WTC11 (cell line): ENCODE measurements at places on chromosomes 4 and X.

DNA sequence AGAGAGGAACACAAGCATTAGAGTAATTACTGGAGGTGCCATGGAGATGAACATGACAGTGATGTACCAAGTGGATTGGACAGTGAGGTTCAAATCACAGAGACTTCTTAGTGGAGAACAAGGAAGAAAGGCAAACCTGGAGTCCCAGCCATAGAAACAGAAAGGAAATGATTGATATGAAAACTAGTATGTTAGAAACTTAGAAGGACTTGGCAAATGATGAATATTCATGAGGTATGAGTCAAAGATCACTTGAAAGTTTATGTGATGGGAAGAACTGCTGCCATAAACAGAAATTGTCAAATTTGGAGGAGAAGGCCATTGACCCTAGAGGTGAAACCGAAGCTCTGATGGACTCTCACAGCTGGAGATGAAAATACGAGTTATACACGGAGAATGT lies 88.2 kb downstream of the PHOX2B start:
- H3K27me3 ChIP-seq, result no peaks in the 10 kb centered on the region
- no peak overlapping the region for H3K27ac ChIP-seq
- no peak for DNase-seq
- H3K36me3 ChIP-seq, result no peaks in the 10 kb centered on the region
- H3K4me1 ChIP-seq, result peaks cover 9% of the 10 kb centered on the region

GRCh38 chr4:150116506-150116905 lies 38.3 kb downstream of the DCLK2 start:
- H3K4me1 ChIP-seq, result peaks cover 10% of the 10 kb centered on the region
- no peak overlapping the region for H3K4me3 ChIP-seq
- peaks cover 2% of the 10 kb centered on the region; the same call in 1 of the 2 replicates for H3K36me3 ChIP-seq

DNA sequence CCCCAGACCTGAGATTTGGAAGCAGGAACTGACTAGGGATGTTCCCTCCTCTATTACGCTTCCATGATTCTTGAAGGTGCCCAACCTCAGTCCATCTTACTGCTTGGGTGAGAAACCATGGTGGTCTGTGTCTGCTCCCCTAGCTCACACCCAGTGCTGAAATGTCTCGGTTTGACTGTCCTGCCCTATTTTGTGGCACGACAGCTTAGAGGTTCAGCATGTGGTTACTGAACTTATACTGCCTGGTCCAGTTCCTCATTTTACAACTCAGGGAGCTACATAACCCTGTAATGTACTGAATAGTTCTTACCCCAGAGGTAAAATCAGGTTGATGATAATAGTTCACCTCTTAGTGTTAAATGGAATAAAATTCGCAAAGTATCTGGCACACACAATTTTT lies 203.1 kb downstream of the RBM46 start:
- H3K4me1 ChIP-seq, result peaks cover 4% of the 10 kb centered on the region; the same call in 1 of the 2 replicates
- H3K36me3 ChIP-seq, result no peaks in the 10 kb centered on the region
- no peak for DNase-seq

DNA sequence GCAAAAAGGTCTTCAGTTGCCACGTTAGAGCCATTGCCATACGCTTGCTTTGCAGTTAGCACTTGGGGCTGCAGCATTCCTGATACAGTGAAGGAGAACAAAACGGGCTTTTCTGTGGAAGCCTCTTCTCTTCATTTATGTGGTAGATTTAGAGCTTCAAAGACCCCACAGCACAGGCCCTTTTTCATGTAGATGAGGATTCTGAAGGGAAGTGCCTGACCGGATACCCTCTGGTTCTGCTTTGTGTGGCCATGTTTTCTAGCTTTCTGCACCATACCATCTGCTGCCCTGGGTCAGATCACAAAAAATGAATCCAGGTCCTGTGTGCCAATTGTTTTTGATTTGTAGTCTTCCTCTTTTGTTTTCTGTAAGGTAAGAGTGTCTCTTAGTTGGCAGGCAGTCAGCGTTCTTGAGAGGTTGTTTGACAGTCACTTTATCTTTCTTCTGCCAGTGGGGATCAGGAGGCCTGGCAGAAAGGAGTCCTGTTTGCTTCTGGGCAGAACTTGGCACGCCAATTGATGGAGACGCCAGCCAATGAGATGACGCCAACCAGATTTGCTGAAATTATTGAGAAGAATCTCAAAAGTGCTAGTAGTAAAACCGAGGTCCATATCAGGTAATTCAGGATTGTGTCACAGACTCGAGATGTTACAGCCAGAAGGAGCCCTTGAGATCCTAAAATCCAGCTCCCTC lies 7.7 kb downstream of the LAP3 start:
- H3K27ac ChIP-seq, result peak overlapping the region; percentile 89
- no peaks in the 10 kb centered on the region for H3K27me3 ChIP-seq
- no peak overlapping the region for H3K4me3 ChIP-seq
- DNase-seq, result no peak
- H3K36me3 ChIP-seq, result peaks cover 55% of the 10 kb centered on the region

- peaks cover 74% of the 10 kb centered on the region for H3K4me1 ChIP-seq
- peaks cover 14% of the 10 kb centered on the region for H3K36me3 ChIP-seq
- H3K27me3 ChIP-seq, result no peaks in the 10 kb centered on the region
- no peak overlapping the region for H3K4me3 ChIP-seq
- H3K27ac ChIP-seq, result peak overlapping the region; percentile 67; the same call in 1 of the 2 replicates
- DNase-seq, result no peak
Measured at GRCh38 chr4:76726176-76726575, 171.8 kb downstream of the SOWAHB start.

DNA sequence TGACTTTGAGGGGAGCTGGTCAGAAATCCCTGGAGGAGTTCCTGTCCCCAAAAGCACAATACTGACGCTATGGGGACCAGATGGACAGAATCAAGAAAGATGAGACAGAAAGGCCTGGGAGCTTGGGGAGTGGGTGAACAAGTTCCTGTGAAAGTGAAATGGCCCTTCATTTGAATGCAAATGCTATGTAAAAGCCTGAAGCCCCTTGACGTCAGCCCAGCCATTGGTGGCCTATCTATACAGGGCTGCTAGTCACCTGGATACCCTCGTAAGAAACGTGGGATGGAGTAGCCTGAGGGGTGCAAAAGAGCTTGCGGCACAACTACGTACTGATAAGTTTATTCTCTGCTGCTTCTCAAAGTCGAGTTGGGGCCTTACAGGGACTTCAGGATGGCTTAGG lies at the start of gene CDX4:
Gene CDX4 (plus strand): TSS at position 223 of the 400 bp plus-strand sequence. CDS start 201 bp downstream, outside the sequence.
- peaks cover 80% of the 10 kb centered on the region for H3K27me3 ChIP-seq
- peak within 1 kb of the TSS; percentile 70 for H3K4me3 ChIP-seq
- no peak within 1 kb of the TSS for H3K27ac ChIP-seq
- DNase-seq, result peak; percentile 25
- no peaks in the 10 kb centered on the region for H3K36me3 ChIP-seq

- peaks cover 12% of the 10 kb centered on the region for H3K4me1 ChIP-seq
- no peak overlapping the region for H3K4me3 ChIP-seq
- no peak for DNase-seq
- no peaks in the 10 kb centered on the region for H3K27me3 ChIP-seq
Measured at GRCh38 chr4:46837639-46838038, 71.4 kb downstream of the COX7B2 start.

DNA sequence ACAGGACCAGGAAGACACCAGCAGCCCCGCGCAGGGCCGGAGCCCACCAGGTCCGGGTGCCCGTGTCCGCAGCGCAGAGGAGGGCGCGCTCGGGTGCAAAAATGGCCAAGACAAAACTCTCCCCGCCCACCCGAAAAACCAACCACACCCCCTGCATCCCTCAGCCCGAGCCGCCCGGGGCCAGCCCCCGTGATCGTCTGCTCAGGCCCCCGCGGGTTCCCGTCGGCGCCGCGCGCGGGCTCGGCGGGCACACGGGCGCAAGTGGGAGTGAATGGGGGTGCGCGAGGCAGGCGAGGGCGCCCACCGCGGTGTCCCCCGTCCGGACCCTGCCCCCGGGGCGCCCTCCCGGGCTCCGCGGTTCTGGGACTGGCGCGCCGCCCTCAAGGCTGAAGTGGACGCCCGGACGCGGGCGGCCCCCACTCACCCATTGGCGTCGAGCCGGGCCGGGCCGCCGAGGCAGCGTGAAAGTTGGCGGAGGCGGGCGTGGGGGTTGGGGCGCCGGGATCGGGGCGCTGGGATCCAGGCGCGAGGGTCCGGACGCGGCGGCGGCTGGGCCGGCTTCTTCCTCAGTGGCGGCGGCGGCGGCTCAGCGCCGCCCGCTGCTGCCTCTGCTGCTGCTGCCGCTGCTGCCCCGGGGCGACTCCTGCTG lies 393 bp downstream of the SH3KBP1 start:
- no peak overlapping the region for H3K27ac ChIP-seq
- H3K4me3 ChIP-seq, result peak overlapping the region; percentile 69
- DNase-seq, result peak; percentile 18
- peaks cover 15% of the 10 kb centered on the region for H3K4me1 ChIP-seq
- H3K36me3 ChIP-seq, result no peaks in the 10 kb centered on the region

- no peaks in the 10 kb centered on the region for H3K36me3 ChIP-seq
- H3K27me3 ChIP-seq, result no peaks in the 10 kb centered on the region
- no peak overlapping the region for H3K4me3 ChIP-seq
- H3K27ac ChIP-seq, result no peak overlapping the region
- H3K4me1 ChIP-seq, result 0 out of 2 replicates have a peak, but pooled peaks cover 6% of the 10 kb centered on the region
Measured at GRCh38 chrX:124373348-124373747, 27.0 kb downstream of the SH2D1A start.
